ENCODE measurements at places on chromosomes 2 and 18.
A peak's percentile ranks its signal among the peaks of the same experiment; 100 is the strongest.

GRCh38 chr2:133705287-133705686, 137.0 kb upstream of the NCKAP5 start:
- DNase-seq = no peak

DNA sequence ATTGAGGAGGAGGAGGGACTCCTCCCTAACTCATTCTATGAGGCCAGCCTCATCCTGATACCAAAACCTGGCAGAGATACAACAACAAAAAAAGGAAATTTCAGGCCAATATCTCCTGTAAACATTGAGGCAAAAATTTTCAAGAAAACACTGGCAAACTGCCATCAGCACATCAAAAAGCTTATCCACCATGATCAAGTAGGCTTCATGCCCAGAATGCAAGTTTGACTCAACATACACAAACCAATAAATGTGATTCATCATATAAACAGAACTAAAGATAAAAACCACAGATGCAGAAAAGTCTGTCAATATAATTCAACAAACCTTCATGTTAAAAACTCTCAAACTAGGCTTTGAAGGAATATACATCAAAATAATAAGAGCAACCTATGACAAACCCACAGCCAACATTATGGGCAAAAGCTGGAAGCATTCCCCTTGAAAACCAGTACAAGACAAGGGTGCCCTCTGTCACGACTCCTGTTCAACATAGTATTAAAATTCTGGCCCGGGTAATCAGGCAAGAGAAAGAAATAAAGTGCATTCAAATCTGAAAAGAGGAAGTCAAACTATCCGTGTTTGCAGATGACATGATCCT, 1014.3 kb downstream of the CBLN2 start:
- no peak for DNase-seq

- DNase-seq = peak; percentile 4
These were observed 16.4 kb upstream of the HNMT start for GRCh38 chr2:137947728-137948336.

DNA sequence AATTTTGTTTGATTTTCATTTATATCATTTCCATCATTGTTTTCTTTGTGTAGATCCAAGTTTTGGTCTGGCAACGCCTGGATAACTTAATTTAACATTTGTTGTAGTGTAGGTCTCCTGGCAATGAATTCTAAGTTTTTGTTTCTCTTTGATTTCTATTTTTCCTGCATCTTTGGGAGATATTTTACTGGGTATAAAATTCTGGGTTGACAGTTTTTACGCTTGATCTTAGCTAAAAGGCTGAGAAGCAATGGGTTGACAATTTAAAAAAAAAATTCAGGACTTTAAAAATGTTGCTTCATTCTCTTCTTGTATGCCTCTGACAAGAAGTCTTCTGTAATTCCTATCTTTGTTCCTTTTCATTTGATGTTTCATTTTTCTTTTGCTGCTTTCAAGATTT, 8.6 kb downstream of the LYPD6B start:
- DNase-seq = no peak

GRCh38 chr2:46183426-46183825, 113.8 kb upstream of the EPAS1 start:
- no peak for DNase-seq

GRCh38 chr2:114007436-114007835, 117.5 kb downstream of the ACTR3 start:
- no peak for DNase-seq

DNA sequence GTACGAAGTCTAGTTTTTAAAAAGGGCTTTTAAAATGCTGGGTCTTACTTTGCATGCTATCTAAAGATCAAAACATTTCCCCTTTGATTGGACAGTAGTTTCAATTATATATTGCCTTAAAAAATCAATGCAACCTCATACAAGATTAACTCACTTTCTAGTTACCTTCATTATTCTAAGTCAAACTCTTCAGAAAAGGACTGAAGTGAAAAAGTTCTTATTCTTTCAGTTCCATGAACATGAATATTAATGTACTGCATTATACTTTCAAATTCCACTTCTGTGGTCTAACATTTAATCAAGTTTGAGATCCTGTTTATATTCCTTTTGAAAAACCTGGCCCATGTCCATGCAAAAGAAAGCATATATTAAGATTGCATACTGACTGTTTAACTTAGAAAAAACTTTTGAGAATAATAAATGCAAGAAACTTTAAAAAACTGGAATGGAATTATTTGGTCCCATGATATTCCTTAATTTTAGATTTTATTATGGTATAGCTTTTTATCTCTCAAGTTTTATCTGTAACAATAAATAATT, 11.2 kb upstream of the ENOSF1 start:
- no peak for DNase-seq

DNA sequence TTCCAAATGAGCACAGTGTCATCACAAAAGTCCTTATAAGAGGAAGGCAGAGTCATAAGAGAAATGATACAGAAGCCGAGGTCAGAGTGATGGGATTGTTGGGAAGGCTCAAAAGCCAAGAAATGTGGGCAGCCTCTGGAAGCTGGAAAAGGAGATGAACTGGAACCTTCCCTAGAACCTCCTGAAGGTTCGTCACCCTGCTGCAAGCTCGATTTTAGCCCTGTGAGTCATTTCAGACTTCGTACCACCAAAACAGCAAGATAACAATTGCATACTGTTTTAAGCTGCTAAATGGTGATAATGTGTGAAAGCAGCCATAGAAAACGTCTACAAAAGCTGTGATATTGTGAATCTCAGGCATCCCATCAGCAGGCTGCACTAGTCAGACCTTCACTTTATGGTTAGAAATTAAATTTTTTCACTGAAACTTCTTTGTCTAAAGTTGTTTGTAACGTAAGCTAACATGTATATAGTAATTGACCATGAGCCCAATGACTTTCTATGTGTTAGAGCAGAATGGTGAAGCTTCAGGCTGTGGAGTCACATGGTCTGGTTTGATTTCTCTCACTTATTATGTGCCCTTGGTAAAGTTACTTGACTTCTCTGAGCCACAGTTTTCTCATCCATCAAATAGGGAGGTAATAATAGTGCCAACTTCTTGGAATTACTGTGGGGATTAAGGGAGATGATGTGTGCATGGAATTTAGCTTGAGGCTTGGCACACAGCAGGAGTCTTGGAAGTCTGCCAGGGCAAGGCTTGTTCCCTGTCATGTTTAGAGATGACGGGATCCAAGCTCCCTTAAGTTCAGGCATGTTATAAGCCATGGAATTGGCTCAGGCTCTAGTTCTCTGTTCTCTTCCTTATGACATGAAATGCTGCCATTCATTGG, 132.0 kb upstream of the CCDC195 start:
- DNase-seq = no peak

DNA sequence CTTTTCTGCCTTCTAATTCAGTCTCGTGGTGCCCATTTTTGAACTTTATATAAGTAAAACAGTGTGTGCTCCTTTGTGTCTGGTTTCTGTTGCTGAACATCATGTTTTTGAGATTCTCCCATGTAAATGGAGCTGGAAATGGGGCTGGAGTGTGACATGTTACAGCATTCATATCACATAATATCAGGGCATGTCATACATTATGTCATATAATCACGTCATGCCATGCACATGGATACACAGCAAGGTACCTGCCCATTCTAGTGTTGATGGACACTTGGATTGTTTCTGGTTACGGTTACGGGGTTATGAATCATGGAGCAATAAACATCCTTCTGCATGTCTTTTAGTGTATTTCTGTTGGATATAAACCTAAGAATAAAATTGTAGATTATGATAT, 117.1 kb upstream of the MYT1L start:
- DNase-seq = no peak

GRCh38 chr2:16665748-16666448, at the start of gene CYRIA:
Gene CYRIA (minus strand): TSS chr2:16665834. CDS start chr2:16588119, 77,715 bp downstream.
- DNase-seq = no peak

- DNase-seq = no peak
These were observed 44.8 kb downstream of the REL start for GRCh38 chr2:60925994-60926740.

- DNase-seq = no peak
These were observed 68.1 kb downstream of the RMDN2 start for GRCh38 chr2:37993143-37993542.

- no peak for DNase-seq
These were observed 339.2 kb upstream of the NRP2 start for GRCh38 chr2:205343103-205343502.

DNA sequence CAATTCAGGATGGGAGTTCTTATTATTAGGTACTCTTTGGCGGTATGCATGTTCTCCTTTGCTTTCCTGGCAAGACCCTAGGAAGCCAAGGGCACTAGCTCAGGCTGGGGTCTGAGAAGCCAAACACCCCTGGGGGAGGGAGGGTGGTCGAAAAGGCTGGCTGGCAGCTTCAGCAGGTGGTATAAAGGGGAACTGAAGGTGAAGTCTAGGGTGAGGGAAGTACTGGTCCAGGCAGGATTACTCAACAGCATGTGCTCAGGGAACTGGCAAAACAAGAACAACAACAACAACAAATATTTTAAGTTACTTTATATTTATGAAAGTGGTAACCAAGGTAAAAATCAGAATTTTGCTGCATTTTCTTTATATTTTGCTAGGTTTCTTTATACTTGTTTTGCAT, 40.7 kb upstream of the PCBP1 start:
- no peak for DNase-seq

GRCh38 chr2:216013080-216013909, at the start of gene MREG:
Gene MREG (minus strand): TSS chr2:216013551. CDS start chr2:216013327, 224 bp downstream.
- DNase-seq = peak; percentile 76

GRCh38 chr2:170264865-170265264, 86.9 kb downstream of the MYO3B start:
- DNase-seq = no peak

DNA sequence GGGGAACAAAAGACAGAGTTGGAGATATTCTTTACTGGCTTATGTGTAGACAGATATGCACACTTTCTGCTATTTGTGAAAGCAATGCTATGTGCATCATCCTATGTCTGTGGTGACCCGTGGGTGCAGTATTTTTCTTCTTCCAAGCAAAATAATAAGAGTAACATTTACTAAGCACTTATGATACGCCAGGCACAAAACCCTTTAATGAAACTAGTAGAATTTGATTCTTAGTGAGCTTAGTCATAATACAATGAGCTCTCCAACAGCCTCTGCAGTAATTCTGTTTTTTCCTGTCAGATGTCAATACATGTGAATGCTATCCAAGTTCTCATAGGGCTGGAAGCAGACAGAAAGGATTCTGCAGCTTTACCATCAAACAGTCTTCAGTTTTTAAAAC, 130.6 kb downstream of the RAD51AP2 start:
- no peak for DNase-seq

GRCh38 chr2:71240794-71241193, 13.9 kb upstream of the PAIP2B start:
- DNase-seq = no peak

- no peak for DNase-seq
These were observed 140.0 kb downstream of the BAZ2B start for GRCh38 chr2:159476329-159476728.

GRCh38 chr2:20471902-20472559, 25.2 kb downstream of the RHOB start:
- no peak for DNase-seq

DNA sequence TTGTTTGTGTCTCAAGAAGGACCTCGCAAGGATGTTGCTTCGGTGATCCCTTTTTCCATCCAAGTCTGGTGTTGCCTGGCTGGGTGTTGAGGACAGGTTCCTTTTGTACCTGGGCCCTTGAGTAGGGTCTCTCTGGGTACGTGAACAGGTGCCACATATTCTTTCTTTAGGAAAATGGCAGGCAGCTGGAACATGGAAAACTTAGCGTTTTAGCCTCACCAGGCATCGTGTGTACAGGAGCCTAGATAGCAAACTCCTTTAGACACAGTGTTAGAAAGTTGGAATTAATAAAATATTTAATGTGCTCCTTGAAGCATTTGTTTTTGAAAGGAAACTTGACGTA, 54.3 kb upstream of the RBM44 start:
- no peak for DNase-seq

GRCh38 chr18:67279988-67280387, 236.5 kb downstream of the DSEL start:
- no peak for DNase-seq

DNA sequence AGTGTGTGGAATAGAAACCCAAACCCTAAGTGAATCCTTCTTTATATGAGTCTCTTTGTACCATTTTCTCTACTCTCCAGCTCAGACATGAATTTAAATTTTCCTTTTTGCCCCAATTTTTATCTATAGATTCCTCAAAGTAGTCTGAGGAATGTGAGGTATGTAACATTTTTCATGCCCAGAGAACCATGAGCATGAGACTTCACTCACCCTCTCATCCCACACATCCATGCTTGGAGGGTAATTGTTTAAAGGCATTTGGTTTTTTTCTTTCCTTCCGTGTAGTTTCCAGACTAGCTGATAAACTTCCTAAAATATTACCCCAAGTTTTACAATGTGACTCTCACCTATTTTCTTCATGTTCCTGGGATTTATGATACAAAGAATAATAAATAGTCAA, 2056.8 kb upstream of the CELF4 start:
- no peak for DNase-seq
